ENCODE measurements at places on chromosomes 3 and 15. TPM values are rescaled to one million over a fixed set of nuclear protein-coding genes. Genes with fewer than 3 reads are reported as not detected.
A peak's percentile ranks its signal among the peaks of the same experiment; 100 is the strongest.

- DNase-seq = peak; percentile 29
Observed at GRCh38 chr3:99332718-99333117, 305.7 kb upstream of the COL8A1 start.

- peak; percentile 27 for DNase-seq
Observed at GRCh38 chr3:102181175-102181920, 253.5 kb upstream of the ZPLD1 start.

DNA sequence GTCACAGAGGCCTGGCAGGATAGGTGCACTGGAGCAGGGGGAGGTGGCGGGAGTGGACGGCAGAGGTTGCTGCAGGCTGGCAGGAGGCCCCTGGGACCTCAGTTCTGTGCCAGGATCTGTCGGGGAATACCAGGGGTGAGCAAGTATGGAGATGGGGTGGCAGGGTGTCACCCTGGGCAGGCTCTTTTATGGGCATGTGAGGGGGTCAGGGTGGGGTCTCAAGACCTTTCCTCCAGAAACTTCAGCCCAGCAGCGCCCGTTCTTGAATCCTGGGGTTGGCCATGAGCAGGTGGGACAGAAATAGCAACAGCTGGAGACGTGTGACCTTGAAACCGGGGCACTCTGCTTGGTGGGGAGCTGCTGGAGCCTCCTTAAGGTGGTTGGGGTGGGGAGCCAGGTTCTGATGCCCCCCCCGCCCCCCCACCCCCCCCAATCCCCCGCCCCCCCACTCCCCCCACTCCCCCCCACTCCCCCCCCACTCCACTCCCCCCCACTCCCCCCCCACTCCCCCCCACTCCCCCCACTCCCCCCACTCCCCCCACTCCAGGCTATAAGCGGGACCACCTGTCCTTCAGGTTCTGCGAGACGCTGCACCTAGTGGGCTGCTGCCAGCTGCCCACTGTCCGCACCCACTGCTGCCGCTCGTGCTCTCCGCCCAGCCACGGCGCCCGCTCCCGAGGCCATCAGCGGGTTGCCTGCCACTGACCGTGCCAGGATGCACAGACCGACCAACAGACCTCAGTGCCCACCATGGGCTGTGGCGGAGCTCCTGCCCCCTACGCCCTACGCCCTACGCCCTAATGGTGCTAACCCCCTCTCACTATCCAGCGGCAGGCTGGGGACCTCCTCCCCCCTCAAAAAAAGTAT is 84.9 kb downstream of the TBC1D2B start:
- DNase-seq = no peak

- no peak for DNase-seq
Observed at GRCh38 chr15:85298941-85299340, 81.5 kb upstream of the AKAP13 start.

- DNase-seq = no peak
Observed at GRCh38 chr3:33428734-33429133, 11.5 kb downstream of the UBP1 start.

GRCh38 chr3:44918581-44918980 is 44.2 kb downstream of the TGM4 start:
- DNase-seq = no peak

DNA sequence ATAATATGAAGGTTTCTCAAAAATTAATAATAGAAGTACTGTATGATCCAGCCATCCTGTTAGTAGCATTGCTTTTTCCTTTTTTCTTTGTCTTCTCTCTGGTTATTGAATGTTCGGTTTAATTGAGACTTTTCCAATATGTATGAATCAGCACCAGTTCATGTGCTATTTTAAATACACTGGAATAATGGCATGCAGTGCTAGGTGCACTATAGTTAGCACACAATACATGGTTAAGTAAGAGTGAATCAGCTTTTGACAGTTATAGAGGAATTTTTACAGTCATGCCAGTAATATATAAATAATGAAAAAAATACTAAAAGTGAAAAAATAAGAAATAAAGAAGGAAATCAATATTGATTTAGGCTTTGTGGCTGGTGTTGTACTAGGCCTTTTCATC is 113.8 kb upstream of the STRIT1 start:
- no peak for DNase-seq

DNA sequence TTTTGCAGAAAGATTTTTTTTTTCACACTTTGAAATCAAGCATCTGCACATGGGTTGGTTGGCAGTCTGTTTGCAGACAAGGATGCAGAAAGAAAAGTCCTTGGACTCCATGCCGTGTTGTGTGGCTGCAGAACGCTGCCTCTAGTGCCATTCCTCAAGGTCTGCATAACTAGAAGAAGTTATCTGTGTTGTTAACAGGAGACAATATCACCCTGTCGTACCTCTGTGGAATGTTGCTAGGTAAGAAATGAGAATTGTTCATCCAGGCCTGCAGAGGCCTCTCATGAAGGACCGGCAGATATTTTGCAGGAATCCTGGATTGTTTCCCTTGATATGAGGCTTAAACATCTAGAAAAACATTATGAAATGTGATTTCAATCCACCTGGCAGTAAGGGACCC is 58.5 kb upstream of the PPARG start:
- DNase-seq = no peak

DNA sequence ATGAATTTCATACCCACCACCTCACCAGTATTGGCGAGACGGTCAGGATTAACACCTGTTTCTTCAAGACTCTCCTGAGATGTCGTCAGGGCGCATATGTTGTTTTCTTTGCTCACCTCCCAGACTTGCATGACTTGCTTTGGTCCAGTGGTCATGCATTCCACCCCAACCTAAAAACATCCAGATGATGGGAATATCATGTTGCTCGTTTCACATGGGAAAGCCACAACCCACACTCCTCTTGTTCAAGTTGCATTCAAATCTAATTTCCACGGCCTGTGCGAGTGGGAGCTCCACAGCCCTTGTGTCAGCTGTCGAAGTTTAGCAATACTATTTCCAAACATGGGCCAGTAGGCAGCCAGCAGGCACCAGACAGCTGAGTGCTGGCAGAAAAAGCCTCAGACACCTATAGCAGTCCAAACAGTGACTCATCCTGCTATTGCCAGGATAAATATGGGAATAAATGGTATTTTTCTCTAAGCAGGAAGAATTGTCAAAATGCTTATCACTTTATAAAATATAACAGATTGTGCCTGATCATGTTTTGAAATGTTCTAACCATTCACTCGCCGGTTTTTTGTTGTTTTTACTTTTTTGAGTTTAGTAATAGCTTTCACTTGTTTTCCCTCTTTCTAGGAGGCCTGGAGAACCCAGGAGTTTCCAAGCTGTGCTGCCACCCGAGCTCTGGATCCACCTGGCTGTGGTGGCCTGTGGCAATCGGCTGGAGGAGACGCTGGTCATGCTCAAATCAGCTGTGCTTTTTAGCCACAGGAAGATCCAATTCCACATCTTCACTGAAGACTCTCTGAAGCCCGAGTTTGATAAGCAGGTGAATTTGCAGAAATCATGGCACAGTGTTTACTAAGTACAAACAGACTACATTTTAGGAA is 20.1 kb downstream of the GXYLT2 start:
- peak; percentile 96 for DNase-seq

GRCh38 chr3:59480486-59480995 is 430.7 kb upstream of the CFAP20DC start:
- DNase-seq = no peak

DNA sequence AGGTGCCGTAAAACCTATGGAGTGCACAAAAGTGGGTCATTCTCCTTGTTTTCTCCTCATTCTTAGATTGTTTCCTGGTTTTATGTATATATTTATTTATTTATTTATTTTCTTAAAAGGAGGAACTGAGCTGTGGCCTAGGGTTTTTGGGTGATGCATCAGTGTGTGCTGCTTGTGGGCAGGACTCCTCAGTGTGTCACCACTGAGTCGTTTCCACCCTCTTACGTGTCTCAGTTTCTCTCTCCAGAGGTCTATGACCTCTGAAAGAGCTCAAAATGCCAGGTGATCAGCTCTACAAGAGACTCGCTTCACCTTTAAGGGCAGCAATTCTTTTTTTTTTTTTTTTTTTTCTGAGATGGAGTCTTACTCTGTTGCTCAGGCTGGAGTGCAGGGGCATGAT is 72.9 kb downstream of the CD200 start:
- no peak for DNase-seq

DNA sequence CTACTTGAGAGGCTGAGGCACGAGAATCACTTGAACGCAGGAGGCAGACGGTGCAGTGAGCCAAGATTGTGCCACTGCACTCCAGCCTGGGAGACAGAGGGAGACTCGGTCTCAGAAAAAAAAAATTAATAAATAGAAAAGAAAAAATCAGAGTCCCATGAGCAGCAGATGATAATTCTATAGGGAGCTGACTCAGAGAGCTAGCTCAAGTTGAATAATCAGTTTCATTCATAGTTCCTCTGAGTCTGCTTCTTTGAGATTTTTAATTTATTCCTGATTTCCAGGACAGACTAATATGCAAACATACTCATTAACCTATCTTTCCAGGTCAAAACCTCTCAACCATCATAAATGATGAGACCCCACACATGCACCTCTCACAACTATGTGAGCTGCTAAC is 55.0 kb upstream of the PTX3 start:
- DNase-seq = no peak

DNA sequence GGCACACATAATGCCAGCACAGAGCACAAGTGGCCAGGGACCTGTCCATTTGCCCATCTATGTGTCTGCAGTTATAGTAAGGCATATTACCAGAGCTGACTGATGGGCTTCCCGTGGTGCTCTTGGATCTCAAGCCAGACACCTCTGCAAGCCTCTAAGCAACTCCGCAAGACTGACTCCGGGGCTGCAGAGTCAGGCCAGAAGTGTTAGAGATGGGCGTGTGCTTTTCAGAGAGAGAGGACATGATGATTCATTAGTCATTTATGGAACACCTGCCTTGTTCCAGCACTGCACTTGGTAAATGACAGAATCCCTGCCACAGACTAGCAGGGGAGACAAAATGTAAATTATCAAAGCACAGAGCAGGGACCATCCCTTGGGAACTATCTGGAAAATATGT is 559.0 kb downstream of the PDCD6IP start:
- no peak for DNase-seq

GRCh38 chr3:123949641-123950040 is 11.4 kb downstream of the CCDC14 start:
- DNase-seq = no peak

- DNase-seq = no peak
Observed at GRCh38 chr15:99345832-99346462, 94.7 kb downstream of the LRRC28 start.

- DNase-seq = peak; percentile 65
Observed at GRCh38 chr3:138068579-138069174, 46.7 kb downstream of the DZIP1L start.

DNA sequence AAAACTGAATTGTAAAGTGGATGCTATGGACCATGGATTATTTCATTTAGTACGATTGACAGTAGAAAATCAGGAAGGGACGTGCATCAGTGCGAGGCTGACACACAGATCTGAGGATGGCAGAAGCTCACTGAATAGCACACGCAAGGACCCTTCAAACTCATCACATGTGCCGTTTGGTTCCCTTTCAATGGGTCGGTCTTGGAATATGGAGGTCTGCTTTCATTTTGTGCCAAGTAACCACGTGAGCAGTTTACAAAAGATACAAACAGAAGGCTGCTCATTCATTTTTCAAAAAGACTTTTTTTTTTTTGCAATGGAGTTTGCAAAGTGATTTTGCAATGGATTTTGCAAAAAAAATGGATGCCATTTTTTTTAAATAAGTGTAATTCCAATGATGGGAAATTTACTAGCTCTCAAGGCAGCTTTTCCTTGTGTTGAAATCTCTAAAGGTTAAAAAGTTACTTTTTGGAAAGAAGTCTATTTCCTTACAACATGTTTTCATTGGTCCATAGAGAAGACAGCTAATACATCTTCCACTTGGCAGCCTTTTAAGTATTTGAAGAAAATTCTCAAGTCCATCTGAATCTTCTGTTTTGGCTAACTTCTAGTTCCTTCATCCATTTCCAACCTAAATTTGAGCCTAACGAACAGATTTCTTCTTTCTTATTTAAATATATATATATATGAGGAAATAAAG is 392.3 kb upstream of the TPRG1 start:
- DNase-seq = peak; percentile 58

GRCh38 chr3:178676942-178677790 is 140.9 kb downstream of the KCNMB2 start:
- no peak for DNase-seq

CCDC54 gene
- polyA plus RNA-seq = 2.0 TPM

FRMD4B gene
- 18.0 TPM for polyA plus RNA-seq

ZCWPW2 gene
- 2.3 TPM for polyA plus RNA-seq

WDR5B gene
- polyA plus RNA-seq = 5.6 TPM

PAQR5 gene
- polyA plus RNA-seq = 0.17 TPM

STT3B gene
- polyA plus RNA-seq = 122 TPM

C3orf62 gene
- 15.5 TPM for polyA plus RNA-seq

CGNL1 gene
- 14.0 TPM for polyA plus RNA-seq

GPR171 gene
- not detected for polyA plus RNA-seq

All from muscle of back (tissue), 13 donors.